ENCODE measurements at places on chromosomes 5 and 9.
A peak's percentile ranks its signal among the peaks of the same experiment; 100 is the strongest.

- peak; percentile 15 for DNase-seq
Observed at GRCh38 chr9:98247831-98248657, 7.4 kb downstream of the TBC1D2 start.

GRCh38 chr5:95730730-95731570, at the start of gene RHOBTB3:
Gene RHOBTB3, plus strand, starts transcription at chr5:95731336. Its CDS starts 347 bp downstream, at chr5:95731683.
- peak; percentile 61 for DNase-seq

DNA sequence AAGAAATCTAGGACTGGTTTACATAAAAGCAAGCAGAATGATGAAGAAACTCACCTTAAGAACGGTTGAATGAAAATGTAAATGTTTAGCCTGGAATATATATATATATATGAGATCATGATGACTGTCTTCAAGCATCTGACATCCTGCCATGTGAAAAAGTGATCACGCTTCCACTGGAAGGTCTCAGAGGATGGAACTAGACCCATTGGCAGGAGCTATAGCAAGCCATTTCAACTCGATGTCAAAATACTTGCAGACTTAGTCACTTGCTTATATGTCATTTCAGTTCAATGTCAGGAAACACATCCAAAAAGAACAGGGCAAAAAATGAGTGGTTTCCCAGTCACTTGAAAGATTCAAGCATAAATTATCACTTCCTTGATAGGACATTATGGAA, 22.2 kb upstream of the TMEM161B start:
- DNase-seq, result no peak

DNA sequence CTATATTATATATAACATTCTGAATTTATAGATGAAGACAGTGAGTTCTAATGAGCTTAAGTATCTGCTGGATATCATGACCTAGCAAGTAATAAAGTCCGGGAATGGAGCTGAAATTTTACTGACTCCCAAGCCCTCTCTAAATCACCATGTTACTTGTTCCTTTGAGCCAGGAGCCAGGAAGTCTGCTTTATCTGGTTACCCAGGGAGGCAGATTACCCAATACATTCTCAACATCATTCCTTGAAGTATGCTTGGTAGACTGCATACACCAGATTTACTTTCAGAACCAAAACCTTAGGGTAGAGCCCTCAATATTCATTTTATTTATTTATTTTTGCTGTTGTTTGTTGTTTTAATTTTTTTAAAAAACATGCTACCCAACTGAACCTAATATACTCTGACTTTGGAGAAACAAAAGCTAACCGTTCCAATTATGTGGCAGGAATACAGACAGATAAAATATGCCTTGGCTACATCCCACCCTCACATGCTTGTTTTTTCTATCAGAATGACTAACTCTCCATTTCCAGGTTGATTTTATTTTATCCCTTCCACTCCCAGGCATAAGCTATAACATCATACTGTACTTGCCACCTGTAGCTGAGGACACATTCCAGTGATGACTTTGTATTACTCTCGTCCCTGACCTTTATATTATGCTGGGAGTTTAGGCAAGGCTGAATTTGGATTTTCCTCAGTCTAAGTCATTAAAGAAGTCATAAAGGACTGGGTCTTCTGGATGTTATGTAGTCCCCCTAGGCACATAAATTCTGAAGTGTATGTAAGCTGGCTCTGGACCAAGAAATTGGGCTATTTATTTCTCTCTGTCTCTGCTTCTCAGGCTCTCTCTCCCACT, 82.0 kb downstream of the YIPF5 start:
- DNase-seq, result no peak

GRCh38 chr9:70100362-70100761, 56.7 kb downstream of the MAMDC2 start:
- no peak for DNase-seq
